ENCODE measurements at places on chromosomes 5 and 9.
A peak's percentile ranks its signal among the peaks of the same experiment; 100 is the strongest.

DNA sequence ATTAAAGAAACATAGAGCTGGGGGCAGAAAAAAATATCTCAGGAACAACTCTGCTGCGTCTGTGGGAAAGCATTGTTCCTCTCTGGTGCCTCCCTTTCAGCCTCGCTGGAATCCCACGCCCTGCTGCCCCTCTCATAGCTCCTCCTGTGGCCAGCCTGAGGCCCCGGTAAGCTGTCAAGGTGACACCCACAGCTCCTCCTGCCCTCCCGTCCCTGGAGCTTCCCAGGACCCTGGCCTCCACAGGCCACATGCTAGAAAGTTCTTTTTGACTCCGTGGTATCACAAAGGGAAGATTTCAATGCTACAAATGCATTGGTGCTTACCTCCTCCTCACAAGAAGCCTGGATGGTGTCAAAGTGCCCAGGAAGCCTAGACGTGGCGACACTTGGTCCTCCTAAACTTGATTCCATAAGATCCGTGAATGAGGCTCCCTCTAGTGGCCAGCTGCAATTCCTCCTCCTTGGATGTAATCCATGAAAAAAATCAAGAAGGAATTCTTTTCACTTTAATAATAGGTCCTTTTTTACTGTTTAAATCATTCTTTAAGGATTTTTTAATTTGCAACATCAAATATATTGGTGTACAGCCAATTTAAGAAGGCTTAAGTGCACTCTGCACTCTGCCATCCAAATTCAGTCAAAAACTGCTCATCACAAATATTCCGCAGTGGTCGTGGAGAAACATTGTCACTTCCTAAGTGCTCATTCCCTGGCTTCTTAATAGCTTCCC is 104.9 kb downstream of the CFAP90 start:
- peak; percentile 49 for DNase-seq

DNA sequence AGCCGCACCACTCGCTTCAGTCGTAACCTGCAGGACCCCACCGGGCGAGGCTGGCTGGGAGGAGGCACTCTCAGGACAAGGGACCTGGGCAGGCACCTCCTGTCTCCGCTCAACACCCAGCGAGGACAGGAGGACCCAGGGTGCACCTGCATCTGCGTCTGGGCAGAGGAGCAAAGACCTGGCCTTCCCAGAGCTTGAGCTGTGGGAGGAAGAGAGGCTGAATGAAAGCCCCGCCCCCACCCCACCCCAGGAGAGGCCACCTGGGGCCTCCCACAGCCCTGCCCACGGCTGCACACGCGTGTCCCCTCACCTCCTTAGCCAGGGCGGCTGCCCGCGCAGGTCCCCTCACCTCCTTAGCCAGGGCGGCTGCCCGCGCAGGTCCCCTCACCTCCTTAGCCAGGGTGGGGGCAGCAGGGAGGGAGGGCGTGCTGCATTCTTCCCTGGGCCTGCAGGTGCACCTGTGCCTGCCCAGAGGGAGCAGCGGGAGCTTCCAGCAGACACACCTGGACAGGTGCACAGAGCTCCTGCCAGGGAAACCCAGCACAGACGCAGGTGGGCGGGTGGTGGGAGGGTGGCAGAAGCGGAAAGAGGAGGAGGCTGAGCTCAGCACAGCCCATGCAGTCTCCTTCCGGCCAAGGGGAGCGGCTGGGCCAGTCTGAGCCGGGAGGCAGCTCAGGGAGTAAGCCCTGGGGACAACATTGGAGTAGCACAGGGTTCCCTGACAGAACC is 18.5 kb upstream of the SLC12A7 start:
- DNase-seq, result no peak

DNA sequence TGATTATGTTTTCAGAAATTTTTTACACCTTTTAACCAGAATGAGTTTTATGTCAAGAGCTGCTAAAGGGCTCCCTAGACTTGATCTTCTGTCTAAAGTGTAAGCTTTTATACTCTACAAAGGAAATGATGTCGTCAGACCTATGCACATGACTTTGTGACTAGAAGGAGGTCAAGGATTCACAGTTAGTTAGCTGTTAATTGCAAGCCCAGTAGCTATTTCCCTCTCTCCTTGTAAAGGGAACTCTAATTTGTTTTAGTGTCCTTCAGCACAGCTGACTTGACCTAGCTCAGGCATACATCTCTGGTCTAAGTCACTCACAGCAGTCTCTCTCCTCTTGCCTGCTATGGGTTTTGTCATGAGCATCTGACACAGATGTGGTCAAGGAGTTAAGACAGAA is 173.5 kb upstream of the NREP start:
- DNase-seq, result no peak

GRCh38 chr5:23001120-23001519 is 148.0 kb upstream of the CDH12 start:
- no peak for DNase-seq

- DNase-seq, result no peak
These were observed 11.7 kb upstream of the RPS14 start for GRCh38 chr5:150461231-150461630.

DNA sequence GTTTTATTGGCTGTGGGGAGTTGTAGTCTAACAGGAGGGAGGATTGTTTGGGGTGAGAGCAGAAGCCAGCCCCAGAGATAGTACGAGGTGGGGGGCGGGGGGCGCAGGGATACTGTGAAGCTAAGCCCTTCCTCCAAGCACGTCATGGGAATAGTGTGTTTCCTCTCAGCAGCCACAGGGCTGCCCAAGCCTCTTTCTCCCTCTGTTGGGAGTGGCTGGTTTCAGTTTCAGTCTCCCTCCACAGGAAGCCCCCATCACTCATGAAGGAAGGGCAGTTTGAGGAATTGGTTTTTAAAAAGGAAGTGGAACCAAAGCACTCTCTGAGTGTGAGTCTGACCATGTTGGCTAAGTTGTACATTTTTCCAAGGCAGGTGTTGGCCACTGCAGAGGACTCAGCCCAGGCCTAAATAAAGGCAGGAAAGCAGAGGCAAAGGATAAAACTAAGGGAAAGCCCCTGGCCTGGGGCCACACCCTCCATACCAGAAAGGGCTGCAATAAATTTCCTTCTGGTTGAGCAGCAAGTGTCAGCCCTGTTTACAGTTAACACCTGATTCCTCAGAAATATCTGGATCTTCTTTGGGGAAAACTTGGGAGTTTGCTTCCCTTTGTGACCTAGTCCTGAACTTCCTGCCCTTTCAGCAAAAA is 3.2 kb downstream of the RAB24 start:
- peak; percentile 74 for DNase-seq

DNA sequence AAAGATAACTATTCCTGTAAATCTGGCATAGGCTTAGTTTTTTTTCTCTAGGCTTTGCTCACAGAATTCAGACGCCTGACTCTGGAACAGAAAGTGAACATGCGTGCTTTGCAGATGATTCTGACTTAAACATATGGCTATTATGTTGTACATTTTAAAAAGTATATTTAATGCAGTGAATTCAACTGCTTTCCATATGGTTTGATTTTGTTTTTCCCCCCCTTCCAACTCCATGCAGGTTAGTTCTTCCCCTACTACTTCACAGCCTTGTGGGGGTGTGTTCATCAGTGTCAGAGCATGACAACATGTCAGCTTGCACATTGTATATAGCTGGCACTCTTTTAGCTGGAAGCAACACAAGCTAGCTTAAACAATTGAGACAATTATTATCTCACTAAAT is 226.8 kb downstream of the TMEM167A start:
- DNase-seq, result no peak

DNA sequence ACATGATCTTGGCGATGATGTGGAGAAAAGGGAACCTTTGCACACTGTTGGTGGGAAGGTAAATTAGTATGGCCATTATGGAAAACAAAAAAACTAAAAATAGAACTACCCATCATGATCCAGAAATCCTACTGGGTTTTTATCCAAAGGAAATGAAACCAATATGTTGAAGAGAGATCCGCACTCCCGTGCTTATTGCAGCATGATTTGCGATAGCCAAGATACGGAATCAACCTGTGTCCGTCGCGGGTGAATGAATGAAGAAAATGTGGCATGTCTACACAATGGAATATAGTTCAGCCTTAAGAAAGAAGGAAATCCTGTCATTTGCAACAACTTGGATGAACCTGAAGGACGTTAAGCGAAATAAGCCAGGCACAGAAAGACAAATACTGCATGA is 84.5 kb downstream of the TTLL11 start:
- no peak for DNase-seq

- DNase-seq, result peak; percentile 5
These were observed 596 bp downstream of the ENTREP1 start for GRCh38 chr9:69325409-69326212.

DNA sequence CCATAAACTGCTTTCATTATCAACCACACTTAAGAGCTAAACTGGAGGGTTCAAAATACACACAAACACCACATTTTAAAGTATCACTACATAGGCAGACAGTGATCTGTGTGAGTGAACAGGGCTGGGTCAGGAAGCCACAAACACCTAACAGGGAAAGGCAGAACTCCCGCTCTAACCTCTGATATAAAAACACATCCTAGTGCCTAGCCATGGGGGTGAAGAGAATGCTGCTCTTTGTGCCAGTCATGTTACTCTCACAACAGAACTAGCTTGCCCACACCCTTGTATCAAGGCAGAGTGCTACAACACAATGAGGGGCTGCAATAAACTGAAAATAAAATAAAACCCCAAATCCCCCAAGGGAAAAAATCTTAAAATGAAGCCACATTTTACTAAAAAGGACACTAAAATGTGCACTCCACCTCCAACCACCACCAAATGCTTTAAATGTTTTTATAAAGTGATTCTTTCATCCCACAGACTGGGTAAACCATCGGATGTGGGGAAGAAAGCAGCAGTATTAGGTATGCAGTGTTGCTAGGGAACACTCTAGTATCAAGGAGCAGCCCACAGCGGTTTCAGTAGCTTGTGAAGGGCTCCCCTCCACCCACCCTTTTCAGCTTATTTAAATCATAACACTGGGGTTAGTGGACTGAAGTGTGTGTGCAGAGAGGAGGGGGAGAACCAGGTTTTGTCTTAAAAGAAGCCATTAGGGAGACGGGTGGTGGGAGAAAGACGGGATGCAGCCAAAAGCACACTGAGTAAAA is 64.5 kb downstream of the TMEM161B start:
- no peak for DNase-seq

GRCh38 chr5:123708074-123708806 is 196.3 kb downstream of the CSNK1G3 start:
- peak; percentile 26 for DNase-seq

GRCh38 chr5:87298692-87299362 is 31.1 kb downstream of the RASA1 start:
- DNase-seq, result no peak

- no peak for DNase-seq
These were observed 124.6 kb downstream of the ACER2 start for GRCh38 chr9:19533373-19533772.

DNA sequence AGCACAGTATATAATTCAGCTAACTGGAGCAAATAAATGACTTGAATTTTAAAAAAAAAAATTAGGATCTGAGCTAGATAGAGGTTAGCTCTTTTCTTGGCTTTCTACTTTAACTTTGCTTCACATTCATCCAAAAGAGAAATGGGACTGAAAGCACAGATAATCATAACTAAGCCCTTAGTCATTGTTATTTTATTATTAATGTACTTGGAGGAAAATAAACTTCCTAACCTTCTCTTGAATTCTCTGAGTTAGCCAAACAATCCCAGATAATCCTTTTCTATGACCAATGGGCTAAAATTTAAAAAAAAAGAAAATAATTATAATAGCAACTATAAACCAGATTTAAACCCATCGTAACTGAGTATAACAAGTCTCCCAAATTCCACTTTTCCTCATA is 57.6 kb upstream of the RASA1 start:
- no peak for DNase-seq

DNA sequence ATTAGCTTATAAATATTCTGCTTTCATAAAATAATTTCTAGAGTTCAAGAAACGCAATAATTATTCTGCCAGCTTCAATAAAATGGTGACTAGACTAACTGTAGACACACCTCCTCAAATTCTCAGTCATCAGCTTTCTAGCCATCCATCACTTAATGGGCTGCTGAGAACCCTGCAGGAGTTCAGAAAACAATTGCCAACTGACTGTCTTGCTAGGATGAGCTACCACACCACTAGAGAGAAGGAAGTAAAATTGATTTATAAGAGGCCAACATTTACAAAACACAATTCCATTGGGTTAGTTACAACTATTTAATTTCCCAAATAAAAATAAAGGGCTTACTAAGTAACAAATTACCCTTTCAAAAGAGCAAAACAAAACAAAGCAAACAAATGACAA is 126.5 kb upstream of the PAPPA start:
- DNase-seq, result no peak

- no peak for DNase-seq
These were observed 149.6 kb upstream of the ATP10B start for GRCh38 chr5:161001604-161002003.

GRCh38 chr9:79745752-79746336 is 174.1 kb downstream of the TLE4 start:
- DNase-seq, result no peak

GRCh38 chr5:51582871-51583394 is 199.7 kb downstream of the ISL1 start:
- no peak for DNase-seq

DNA sequence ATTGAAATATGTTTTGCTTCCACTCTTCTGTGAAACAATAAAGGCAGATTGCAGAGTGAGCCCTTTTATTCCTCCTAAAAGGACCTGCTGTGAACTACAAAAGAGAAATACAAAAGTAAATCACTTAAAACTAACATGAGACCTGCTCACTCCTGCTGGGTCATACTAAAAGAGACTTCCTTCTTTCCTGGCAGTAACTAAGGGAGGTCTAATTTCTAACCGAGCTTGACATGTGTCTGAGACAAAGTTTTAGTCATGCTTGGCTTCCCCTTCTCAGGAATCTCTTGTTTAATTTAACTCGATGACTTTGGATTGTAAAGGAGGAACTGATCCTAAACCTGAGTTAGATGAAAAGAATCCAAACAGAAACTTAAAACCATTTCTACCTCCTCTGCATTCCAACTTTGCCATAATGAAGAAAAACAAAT is 86.4 kb upstream of the CDH6 start:
- DNase-seq, result peak; percentile 25

GRCh38 chr5:5341531-5342292 is 80.8 kb upstream of the ICE1 start:
- no peak for DNase-seq

DNA sequence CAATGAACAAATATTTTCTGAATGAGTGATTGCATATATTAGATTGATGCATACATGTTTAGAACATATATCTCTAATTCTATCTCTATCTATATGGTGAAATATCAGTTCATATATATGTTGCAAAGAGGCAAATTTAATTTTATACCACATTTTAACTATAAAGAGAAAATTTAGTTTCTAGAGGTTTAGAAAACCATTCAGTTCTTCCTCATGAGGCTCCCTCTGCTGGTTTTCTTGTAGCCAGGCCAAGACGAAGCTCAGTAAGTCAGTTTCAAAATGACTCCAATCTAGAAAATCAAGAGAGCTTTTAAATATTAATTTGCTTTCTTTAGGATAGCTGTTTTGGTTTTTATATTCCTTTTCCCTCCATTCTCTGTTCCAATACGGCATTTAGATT is 312.1 kb downstream of the TMEM232 start:
- no peak for DNase-seq

GRCh38 chr9:116716438-116716837 is 29.3 kb downstream of the TRIM32 start:
- DNase-seq, result no peak

Data from HTR-8/SVneo (cell line).